ENCODE measurements at places on chromosomes 2 and 18.

DNA sequence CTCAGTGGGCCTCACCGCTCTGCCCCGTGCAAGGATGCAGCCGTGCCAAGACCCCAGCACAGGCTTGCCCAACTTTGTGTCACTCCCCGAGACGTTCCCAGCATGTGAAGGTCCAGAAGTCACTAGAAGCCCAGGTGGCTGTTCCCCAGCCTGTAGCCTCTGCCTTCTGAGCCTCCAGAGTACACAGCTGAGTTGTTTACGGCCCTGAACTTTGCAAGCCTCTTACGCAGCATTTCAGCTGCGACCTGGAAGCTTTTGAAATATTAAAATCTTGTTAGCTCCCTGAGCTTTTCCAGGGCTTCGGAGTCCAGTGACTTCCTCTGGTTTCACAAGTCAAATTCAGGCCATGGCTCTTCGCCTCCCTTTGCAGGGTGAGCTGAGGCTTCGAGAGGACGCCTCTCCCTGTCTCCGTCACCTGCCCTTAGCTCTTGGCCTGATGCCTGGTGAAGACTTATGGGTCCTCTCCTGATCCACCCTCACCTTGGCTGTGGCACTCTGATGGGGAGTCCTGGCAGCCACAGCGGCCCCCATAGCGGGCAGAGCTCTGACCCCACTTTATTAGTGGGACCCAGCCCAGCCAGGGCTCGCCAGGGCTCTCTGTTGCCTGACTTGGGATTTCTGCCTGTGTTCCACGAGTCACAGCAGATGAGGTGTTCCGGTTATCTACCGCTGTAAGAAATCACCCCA, 76.5 kb upstream of the HPCAL1 start:
- DNase-seq: no peak

DNA sequence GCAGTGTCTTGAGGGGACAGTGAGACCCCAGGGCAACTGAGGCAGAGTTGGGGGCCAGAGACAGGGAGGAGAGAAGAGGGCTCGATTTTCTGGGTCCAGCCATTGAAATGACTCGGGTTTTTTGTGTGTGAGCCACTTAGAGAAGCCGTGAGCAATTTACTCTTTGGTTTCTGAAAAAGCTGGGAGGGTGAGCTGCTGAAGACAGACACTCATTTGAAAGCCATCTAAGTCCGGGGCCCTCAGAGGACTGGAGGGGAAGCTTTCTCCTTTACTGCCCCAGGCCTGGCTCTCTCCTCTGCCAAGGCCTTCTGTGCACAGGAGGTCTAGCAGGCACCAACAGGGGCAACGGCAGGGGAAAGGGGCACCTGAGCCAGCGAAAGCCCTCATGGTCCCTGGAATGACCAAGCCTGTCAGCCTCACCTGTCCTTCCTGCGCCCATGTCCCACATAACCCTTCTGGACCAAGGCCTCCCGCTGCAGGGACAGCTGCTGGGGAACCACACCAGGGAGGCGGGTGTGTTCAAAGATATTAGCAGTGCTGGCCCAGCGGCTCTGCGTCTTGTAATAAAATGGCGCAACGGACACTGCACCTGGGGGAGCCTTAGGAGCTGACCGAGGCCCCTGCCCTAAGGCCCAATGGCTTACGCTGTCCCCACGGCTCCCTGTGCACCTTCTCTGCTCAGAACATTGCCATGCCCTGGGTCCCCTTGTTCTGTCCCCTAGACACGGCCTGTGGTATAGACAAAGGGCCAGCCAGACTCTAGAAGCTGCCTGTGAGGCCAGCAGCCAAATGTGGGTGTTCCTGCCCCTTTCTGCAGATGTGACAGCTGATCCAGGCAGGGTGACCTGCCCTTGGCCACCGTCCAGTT, 45.8 kb downstream of the HS6ST1 start:
- DNase-seq: no peak

- no peak for DNase-seq
These were observed 8.6 kb upstream of the CDCA7 start for GRCh38 chr2:173346035-173346434.

GRCh38 chr18:59516356-59517155, 157.5 kb upstream of the LMAN1 start:
- DNase-seq: peak; percentile 68

DNA sequence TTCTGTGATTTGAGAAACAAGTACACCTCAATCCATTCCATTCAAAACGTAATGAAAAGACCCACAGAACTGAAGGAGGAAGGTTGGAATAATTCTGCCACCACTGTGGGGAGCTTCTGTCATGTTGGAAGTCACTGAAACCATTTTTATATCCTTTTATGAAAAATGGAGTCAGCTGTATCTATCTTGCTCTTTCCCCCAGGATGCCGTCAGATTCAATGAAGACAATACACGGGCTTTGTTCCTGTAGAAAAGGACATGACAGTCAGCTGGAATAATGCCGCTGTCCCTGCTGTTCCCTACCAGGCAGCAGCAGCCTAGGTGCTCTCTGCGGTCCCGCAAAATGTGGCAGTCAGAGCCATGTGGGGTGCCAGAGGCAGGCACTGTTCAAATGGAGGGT, 52.5 kb upstream of the APCDD1 start:
- no peak for DNase-seq

DNA sequence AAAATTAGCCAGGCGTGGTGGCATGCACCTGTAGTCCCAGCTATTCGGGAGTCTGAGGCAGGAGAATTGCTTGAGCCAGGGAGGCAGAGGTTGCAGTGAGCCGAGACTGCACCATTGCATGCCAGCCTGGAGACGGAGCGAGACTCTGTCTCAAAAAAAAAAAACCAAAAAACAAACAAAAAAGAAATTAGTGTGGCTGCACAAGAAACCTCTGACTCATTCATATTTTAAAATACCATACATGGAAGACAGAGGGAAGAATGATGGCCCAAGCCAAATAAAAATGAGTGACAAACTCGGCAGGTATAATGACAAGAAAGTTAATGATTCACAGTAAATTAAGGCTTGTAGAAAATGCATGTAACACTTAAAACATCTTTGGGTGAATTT, 875.8 kb downstream of the EPHA4 start:
- DNase-seq: no peak

- no peak for DNase-seq
These were observed 205.7 kb upstream of the ZSWIM2 start for GRCh38 chr2:187054501-187055319.

DNA sequence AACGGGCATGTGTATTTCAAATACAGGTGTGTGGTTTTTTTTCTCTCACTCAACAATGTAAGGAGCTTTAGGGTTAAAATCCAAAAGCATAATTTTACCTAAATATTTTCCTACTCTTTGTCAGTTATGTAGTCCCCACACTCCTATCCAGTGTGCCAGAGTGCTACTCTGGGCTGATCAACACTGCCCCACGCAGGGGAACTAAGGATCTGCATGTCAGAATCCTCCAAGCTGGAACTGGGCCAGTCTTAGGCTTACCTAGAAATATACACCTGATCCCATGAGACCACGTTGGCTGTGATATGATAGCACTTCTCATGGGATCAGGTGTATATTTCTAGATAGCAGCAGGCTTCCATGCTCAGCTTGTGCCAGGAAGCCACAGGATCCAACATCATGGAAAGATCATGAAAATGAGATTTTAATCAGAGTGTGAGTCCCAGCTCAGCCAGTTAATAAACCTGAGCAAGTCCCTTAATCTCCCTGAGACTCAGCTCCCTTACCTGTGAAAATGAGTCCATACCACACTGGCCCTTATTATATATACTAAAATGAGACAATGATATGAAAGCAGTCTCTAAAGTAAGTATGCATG, 29.7 kb downstream of the CCDC141 start:
- peak; percentile 44 for DNase-seq

- no peak for DNase-seq
These were observed 216.7 kb downstream of the GBX2 start for GRCh38 chr2:235951493-235951892.

GRCh38 chr18:814300-815084, 2.5 kb upstream of the YES1 start:
- DNase-seq: peak; percentile 87

DNA sequence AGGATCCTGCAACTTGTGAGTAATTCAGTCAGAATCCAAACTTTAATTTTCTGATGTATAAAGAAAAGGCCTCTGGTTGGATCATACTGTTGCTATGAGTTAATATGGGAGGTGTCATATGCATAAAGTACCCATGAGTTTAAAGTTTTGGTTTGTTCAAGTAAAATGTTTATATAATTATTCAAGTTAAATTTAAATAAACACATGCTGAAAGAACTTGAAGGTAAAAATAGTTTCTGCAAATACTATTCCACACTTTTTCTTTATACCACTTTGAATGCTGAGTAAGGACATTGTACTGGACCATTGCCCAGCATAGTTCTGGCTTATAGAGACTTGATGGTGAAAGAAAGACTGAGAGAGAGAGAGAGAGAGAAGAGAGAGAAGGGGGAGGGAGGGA, 30.7 kb downstream of the PKP4 start:
- no peak for DNase-seq

GRCh38 chr2:115572746-115573145, 1130.3 kb downstream of the DPP10 start:
- no peak for DNase-seq

- DNase-seq: no peak
These were observed 32.3 kb downstream of the SCN9A start for GRCh38 chr2:166343467-166343866.

DNA sequence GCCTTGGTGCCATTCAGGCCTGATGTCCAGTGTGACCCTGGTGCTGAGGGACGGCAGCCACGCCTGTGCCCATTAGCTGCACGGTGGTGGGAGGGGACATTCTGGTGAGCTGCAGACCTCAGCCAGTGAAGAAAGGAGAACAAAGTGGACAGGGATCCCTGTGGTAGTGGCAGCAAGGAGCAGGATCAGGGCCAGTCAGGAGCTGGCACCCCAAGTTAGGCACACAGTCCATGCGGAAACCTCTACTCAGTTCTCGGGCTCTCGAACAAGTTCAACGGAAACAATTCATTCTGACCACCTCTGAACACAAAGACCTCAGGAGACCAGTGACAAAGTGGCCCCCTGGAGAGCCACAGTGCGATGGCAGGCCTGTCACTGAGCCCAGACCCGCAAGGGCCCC, 30.1 kb downstream of the COA5 start:
- DNase-seq: no peak

- DNase-seq: no peak
These were observed 282.8 kb upstream of the HS6ST1 start for GRCh38 chr2:128601298-128602037.

DNA sequence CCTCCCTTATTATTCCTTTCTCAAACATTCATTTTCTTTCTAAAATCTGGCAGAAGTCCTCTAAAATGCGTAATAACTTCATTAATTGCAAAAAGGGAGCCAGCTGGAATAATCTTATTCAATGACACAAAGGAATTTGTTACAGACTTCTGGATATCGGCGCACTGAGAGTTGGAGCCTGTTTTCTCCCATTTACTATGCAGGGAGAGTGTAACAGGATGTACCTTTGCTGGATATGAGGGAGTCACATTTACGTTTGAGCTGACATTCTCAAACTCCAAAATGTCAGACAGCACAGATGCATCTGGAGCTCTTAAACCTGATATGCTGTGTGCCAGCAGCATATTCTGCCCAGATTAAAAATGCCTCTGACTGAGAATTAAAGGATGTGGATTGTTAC, 275.3 kb downstream of the TMX3 start:
- DNase-seq: no peak

GRCh38 chr2:74515271-74515980, 1.2 kb downstream of the TLX2 start:
- DNase-seq: peak; percentile 62

- no peak for DNase-seq
These were observed 341.5 kb upstream of the ATP5MC3 start for GRCh38 chr2:175523001-175523400.

GRCh38 chr2:168186452-168186851, 60.9 kb downstream of the STK39 start:
- DNase-seq: no peak

- peak; percentile 9 for DNase-seq
These were observed 58.9 kb upstream of the THUMPD2 start for GRCh38 chr2:39837856-39838453.

DNA sequence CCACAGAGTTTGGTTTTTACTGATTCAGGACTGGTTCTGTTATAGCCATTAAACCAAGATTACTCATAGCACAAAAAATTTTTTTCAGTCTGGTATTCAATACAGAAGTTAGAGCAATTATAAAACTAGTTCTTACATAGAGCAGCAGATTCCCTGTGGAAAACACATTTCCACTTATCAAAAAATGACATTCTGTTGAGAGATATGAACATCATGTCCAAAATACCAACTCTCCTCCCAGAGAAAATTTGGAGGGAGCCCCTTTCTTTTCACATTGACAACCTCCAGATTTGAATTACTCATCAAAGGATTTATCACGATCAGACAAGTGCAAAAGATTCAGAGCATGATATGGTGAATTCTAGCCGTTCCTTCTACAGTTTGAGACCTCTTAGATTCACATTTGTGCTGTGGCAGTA, 126.8 kb upstream of the SERPINE2 start:
- DNase-seq: no peak

GRCh38 chr2:101146535-101146934, 4.6 kb downstream of the TBC1D8 start:
- no peak for DNase-seq

DNA sequence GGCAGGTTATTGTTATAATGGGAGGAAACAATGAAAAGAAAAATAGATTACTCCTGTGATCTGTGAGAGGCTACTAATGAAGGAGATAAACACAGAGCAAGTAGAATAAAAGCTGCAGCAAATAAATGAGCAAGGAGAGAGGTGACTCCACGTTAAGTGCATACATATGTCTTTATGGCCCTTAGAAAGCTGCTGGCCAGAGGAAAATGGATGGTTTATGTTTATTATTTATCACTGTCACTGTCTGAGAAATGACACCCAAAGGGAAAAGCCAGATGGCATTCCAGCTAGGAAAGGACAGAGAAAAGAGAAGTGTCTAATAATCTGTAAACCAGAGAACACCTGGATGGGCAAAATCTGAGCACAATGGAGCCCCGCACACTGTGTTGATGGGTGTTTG, 122.9 kb upstream of the DDX18 start:
- no peak for DNase-seq

DNA sequence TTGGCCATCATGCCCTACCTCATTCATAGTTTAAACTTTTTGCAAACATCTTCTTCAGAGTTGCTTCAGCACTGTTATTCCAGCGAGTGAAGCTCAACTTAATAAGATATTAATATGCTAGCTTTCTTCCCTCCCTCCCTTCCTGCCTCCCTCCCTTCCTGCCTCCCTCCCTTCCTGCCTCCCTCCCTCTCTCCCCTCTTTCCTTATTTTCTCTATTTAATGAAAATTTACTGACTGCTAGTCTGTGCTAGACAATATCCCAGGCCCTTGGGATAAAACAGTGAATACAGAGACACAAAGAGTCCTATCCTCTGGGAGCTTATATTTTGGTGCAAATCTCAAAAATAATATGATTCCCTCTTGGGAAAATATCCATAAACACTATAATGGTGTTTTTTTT, 42.9 kb downstream of the DOCK10 start:
- no peak for DNase-seq

GRCh38 chr2:99468155-99468554, 21.7 kb downstream of the REV1 start:
- DNase-seq: no peak

DNA sequence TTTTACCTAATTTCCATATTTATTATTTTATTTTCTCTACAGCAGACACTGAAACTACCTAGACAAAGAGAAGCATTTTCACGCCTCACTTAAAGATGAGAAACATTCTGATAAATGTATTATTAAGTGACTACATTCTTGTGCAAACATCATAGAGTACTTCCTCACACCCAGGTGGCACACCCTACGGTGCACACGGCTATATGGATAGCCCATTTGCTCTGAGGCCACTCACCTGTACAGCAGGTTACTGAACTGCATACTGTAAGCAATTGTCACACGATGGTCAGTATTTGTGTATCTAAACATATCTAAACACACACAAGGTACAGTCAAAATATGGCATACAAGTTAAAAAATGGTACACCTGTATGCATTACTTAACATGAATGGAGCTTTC, 481.4 kb downstream of the CMPK2 start:
- no peak for DNase-seq

All from erythroblast (primary cell).